ENCODE measurements at places on chromosomes 3 and 15.

DNA sequence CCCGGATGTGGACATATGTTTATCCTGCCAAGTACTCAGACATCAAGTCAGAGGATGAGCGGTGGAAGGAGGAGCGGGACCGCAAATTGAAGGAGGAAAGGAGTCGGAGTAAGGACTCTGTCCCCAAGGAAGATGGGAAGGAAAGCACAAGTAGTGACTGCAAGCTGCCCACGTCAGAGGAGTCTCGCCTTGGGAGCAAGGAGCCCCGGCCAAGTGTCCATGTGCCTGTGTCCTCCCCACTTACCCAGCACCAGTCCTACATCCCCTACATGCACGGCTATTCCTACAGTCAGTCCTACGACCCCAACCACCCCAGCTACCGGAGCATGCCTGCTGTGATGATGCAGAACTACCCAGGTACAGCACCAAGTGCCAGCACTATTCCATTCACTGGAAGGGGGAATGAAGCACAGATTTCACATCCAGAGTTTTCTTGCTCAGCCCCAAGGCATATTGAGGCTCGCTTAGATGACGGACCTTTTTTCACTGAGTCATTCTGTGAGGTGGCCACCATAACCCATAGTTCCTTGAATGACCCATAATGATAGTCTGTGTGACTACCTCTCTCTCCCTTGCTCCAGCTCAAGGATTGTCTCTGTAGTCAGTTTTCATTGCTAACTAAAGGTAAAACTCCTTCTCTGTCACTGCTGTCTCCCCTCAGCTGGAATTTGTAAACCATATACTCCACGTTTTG is 97.1 kb downstream of the RBPMS2 start:
- DNase-seq: no peak

GRCh38 chr3:184591789-184592188 is 30.2 kb downstream of the EPHB3 start:
- no peak for DNase-seq

DNA sequence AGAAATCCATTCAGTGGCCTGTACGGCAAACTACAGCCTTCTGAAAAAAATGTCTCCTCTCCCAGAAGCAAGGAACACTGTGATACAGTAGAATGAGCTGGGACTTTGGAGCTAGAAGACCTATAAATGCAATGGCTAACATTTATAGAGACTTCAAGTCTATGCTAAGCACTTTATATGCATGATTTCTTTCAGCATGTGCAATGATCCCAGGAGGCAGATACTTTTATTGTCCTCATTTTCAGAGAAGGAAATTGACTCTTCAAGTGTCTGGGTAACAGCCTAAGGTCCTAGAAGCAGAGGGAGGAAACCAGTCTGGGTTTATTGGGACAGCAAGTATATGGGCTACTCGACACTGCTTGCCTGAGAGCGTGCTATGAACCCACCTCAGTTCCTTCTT is 140.9 kb downstream of the ALDH1A2 start:
- DNase-seq: no peak

DNA sequence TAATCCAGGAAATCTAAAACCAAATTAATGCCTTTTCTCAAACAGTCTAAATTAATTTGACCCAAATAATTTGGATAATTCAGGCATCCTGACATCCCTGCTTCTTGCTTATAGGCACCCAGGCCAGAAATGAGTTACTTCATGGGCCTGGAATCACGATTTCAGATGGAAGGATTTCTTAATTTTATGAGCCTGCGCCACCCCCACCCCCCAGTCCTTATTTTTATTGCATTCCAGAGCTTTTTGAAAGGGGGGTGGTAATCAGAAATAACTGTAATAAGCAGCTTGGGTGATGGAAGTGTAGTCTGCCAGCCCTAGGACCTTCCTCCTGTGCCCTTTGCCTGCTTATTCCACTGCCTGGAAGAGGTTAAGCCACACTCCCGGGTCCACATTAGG is 1.3 kb downstream of the AP2M1 start:
- DNase-seq: no peak

GRCh38 chr3:147930232-147930807 is 521.2 kb downstream of the ZIC1 start:
- no peak for DNase-seq

DNA sequence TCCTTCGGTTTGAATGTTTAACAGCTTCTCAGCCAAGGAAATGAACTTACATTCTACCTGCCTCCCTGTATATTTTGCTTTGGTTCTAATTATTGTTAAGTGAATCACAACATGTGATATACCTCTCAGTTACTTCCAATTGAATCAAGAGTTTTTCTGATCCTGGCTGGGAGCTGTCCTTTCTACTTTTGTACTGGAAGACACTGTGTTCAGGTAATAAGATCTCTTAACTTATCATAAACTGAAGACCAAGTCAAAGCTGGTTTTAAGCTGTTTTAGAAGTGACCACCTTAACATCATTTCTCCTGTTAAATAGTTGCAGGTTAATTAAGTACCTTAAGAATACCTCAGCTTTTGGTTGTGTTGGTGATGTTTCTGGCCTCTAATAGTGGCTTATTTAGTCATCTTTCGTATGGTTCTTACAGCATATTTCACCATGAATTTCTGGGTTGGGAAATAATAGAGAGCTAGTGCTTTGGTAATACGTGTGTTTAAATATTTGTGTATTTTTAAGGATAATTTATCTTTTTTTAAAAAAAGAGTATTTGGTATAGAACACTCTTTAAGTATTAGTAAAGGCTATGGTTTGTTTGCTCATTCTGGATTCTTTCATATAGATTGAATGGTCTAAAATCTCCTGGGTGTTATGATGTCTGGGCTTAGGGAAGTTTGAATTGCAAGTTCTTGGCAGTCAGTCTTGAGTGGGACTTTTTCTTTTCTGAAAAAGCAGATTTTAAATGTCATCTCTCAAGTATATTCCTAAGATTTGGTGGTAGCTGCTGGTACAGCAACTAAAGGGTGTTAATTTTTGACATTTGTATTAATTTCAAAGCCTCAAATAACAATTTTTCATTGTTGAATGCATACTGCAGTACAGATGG is 1.6 kb downstream of the RAB8B start:
- DNase-seq: no peak

DNA sequence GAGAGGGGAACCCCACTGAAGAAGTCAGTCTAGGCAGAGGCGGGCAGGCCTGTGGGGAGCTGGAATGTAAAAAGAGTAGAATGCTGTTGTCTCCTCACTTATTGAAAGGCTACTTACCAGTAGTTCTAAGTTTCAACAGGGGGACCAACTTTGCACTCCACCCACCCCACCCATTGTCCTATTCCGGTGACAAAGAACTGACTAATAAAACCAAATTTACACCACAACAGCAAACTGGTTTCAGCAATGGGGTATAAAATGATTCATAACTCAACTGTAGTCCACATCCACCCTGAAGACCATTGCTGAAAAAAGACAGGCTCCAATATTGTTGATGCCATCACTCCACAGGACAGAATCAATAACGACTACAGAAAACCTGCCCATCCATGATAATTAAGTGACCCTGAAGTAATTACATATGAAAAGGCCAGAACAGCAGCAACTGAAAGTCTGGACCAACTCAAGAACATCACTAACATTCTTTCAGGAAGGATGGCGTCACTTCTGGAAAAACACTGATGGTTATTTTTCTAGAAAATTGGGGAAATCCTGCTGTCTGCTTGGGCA is 80.2 kb downstream of the ABI3BP start:
- no peak for DNase-seq

DNA sequence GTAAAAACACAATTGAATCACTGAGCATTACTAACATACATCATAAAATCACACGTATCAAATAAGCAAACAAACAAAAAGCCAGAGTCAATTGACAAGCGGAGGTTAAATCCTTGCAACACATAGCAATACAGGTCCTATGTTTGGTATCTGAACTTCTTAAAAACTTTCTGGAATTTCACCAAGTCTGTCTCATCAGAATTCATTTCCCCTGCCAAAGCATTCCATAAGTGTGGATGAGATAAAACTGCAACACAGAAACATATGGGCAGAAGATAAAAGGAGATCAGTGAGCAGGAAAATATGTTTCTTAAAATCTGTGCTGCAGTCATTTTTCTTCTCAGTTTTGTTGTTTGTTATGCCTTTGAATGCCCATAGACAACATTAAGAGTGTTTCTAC is 1155.5 kb downstream of the TBL1XR1 start:
- no peak for DNase-seq

Data from stimulated activated CD4-positive, alpha-beta T cell treated with anti-CD3 and anti-CD28 coated beads, Interleukin-1b, Interleukin-23, amount 100 ng/mL, for 1 hour (primary cell).